Smooth muscle cell of the coronary artery (primary cell): ENCODE measurements at places on chromosomes 2 and 18. TPM values are rescaled to one million over a fixed set of nuclear protein-coding genes. Genes with fewer than 3 reads are reported as not detected.

The CFC1 gene
- total RNA-seq = not detected in 2 replicates

The PREB gene
- total RNA-seq = 55.5 and 206 TPM in 2 replicates

The ZNF804A gene
- under 0.01 and 0.83 TPM in 2 replicates for total RNA-seq

The HOXD9 gene
- total RNA-seq = not detected in 2 replicates

The GREB1 gene
- total RNA-seq = 0.15 and 2.1 TPM in 2 replicates

The RBM44 gene
- total RNA-seq = 0.12 and 0.30 TPM in 2 replicates

The SPATS2L gene
- 25.4 and 48.6 TPM in 2 replicates for total RNA-seq

The SALL3 gene
- not detected in 2 replicates for total RNA-seq
